Inflammatory macrophage (primary cell): ENCODE measurements at places on chromosomes 3 and 15.
A peak's percentile ranks its signal among the peaks of the same experiment; 100 is the strongest.

DNA sequence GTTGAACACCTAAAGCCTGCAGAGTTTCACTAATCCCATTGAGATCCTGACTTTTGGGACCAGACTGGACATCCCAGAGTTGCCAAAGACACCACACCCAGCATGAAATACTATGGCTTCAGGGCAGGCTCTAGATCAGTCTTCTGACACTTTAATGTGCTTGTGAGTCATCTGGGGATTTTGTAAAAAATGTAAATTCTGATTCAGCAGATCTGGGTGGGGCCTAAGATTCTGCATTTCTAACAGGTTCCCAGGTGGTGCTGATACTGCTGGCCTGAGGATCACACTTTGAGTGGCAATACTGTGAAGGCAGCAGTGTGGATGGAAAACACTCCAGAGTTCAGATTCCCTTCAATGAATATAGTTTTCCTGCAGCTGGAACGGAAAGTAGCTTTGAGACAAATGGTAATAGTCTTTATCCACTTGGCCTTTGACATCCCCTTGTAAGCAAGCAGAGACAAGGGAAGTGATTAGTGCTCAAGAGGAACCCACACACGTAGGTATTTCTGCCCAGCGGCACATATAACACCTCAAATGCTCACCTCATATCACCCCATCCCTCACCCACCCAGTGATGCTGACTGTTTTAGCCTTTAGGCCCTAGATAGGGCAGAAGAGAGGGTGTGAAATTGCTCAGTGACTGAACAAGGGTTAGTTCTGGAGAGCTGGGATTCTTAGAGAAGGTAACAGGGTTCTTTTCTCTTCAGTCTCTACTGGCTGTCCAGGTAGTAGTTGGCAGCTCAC, 51.5 kb upstream of the GSK3B start:
- DNase-seq: peak; percentile 16

DNA sequence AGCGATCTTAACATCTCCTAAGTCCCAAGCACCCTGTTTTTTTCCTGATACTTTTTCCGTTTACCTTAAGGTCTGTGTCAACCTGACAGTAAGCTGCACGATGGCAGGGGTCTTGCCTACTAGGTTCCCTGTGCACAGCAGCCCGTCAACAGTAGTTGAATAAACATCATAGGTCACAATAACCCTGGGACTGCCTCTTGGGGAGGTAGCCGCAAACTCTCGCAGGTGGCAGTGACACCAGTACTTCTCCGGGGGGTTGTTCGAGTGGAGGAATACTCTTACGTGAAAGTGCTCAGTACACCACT, 365 bp upstream of the PDCD6IP start:
- no peak for DNase-seq

DNA sequence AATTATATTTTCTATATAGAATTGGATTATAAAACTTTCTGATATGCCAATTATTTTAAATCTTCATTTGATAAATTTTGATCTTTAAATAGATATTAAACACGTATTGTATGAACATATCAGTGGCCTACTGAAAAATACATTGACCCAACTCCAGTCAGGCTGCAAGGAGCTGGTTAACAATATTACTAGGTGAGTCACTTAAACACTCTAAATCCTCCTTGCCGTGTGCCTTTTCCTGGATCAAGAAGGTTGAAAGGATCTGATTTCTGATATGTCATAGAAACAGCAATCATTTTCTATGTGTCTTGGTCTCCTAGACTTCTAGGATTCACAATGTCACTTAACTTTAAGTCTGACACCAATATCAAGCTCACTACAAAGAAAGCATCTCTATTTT, 123.2 kb downstream of the TP63 start:
- DNase-seq: no peak

DNA sequence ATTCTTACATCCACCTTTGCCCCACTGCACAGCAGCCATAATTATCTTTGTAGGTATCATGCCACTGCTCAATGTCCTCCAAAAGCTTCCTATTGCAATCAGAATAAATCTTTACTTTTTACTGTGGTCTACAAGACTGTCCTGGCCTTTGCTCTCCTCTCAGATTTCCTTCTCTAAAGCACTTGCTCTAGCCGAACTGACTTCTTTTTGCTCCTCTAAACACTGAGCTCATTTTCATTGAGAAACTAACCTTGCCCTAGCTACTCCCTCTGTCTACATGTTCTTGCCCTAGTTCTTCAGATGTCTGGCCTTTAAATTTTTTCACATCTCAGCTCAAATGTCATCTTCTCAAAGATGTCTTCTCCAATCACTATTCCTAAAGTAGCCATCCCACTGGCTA, 342.8 kb downstream of the TBC1D5 start:
- DNase-seq: no peak

DNA sequence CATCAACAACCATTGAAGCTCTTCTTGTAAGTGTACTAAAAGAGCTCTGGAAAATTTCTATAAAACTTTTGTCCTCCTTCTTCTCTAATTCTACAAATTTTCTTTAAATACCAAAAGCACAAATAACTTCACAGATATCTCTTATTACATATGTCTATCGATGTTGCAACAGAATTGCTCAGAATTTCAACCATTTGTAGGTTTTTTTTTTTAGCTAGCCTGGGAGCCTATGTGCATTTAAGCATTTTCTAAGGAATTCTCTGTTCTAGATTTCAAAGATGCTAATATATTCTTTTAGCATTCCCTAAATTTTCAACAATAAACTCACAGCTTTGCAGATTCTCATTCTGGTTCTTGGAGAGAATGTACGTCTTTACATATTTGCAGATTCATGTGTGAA, 774.3 kb upstream of the NR2F2 start:
- no peak for DNase-seq

DNA sequence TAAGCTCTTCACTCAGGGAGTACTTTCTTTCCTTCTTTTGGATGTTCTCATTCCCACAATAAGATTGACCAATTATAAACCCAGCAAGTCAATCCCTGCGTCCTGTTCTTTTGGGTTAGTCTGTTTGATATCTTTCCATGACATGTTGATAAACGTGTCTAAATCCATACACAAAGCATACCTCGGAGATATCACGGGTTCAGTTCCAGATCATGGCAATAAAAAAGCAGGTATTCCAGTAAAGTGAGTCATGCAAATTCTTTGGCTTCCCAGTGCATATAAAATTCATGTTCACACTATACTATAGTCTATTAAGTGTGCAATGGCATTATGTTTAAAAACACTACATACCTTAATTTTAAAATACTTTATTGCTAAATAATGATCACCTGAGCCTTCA, 667.7 kb downstream of the MAGI1 start:
- no peak for DNase-seq

GRCh38 chr15:67781061-67781460, 44.2 kb upstream of the SKOR1 start:
- no peak for DNase-seq

DNA sequence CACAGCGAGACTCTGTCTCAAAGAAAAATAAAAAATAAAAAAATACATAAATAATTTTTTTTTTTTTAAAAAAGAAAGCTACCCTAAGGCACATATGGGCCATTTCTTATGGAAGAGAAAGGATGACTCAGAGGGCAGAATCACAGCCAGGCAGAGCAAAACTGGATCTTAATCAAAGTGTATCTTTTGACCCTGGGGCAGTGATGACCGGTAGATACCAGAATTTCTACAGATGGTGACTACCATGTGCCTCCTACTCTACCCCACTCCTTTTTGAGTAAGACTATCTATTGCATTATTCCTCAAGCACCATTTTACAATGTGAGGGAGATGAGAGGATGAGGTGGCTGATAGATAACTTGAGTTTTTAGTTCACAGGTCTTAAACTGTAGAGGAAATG, 26.0 kb downstream of the TARS3 start:
- no peak for DNase-seq

GRCh38 chr15:89912674-89913396, at the start of gene ARPIN:
Gene ARPIN, minus strand, starts transcription at chr15:89912952. Its CDS starts 117 bp downstream, at chr15:89912835.
- DNase-seq: no peak

DNA sequence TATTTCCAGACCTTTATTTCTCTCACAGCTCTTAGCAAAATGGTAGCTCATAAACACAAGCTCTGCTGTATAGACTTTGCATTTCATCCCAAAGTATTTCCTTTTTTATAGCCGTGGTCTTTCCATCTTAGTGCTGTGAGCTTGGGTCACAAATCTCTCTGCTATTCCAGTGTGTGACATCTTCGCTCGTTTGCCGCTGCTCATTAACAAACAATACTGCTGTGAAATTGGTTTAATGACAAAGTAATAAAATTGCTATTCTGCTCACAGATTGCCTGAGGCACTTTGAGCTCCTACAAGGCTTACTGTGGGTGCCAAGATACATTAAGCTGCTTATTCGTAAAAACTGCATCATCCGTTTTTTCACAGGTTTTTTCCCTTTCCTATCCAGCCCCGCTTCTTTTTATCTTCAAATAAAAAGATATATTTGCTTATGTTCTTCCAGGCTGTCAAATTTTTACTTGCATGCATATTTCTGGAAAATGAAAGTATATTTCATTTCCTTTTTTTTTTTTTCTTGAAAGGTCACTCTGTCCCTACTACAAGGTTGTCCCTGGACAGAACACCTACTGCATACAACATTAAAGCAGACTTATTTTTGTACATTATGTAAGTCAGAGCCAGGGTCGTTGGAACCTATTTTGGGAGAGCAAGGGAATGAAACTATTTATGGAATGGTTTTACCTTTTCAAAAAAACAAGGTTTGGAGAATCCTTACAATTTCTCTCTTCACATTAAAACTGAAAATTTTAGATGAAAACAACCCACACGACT, 174.5 kb downstream of the MEIS2 start:
- no peak for DNase-seq

- no peak for DNase-seq
Observed at GRCh38 chr3:151434151-151434890, 26.5 kb downstream of the IGSF10 start.

GRCh38 chr3:134078169-134078831, 48.6 kb upstream of the SLCO2A1 start:
- no peak for DNase-seq

DNA sequence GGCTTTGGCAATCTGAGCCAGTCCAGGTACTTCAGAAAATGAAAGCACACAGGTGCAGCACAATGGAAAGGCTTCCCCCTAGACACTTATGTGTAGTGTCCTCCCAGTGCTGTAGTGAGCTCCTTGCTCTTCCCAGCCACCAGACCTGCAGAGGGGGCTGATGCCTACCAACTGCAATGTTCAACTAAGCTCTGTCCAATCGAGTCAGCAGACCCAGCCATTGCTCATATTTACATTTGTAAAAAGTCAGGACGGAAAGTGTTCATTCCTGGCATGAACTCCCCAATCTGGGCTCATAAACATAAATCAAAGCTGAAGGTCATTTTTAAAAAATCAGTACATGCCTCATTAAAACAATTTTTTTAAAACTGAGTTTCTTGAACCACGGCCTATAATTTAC, 73.0 kb downstream of the FOXP1 start:
- DNase-seq: no peak

DNA sequence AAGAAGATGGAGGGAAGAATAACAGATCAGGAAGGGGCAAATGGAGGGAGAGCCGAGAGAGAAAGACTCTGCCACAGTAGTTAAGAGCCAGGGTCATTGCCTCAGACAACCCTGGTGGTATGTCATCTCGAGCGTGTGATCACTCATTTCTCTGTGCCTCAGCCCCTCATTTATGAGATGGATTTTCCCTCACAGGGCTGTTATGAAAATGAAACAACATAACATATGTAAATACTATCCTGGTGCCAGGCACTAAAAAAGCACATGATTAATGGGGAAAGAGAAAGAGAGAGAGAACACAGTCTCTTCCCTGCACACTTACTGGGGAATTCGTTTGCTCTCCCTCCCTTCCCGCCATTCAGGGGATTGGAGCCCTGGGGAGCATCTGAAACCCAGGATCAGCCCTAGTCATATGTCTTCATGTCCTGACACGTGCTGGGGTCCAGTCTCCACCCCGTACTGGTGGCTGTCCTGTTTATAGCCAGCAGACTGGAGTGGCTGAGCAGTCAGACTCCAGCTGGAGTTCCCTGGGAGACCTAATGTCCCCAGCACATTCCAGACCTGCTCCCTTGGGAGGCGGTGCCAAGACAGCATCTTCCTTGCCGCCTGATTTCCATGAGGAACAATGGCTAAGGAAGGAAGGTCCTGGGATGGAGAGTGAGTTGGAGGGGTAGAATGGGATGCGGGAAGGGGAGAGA, 14.7 kb upstream of the AMOTL2 start:
- no peak for DNase-seq

GRCh38 chr3:27031476-27031875, 337.7 kb downstream of the NEK10 start:
- no peak for DNase-seq

- DNase-seq: no peak
Observed at GRCh38 chr3:161991901-161992540, 495.4 kb downstream of the OTOL1 start.

DNA sequence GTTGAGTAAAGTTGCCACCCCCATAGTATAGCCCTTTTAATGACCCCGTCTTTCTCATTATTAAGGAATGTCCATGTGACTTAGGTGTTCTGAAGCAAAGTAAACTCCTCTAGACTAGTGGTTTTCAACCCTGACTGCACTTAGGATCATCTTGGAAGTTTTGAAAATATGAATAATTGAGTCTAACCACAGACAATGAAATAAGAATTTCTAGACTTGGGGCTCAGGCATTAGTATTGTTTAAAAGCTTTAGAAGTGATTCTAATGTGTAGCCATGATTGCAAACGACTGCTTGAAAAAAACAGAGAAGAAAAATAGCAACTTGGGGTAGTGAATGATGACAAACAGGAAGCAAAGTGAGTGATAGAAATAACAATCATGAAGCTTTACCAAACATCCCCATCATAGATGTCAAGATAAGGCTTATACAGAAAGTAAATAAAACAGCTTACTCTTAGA, 35.0 kb downstream of the ALCAM start:
- no peak for DNase-seq

GRCh38 chr3:119700920-119701734, 1.7 kb upstream of the CFAP91 start:
- DNase-seq: no peak

DNA sequence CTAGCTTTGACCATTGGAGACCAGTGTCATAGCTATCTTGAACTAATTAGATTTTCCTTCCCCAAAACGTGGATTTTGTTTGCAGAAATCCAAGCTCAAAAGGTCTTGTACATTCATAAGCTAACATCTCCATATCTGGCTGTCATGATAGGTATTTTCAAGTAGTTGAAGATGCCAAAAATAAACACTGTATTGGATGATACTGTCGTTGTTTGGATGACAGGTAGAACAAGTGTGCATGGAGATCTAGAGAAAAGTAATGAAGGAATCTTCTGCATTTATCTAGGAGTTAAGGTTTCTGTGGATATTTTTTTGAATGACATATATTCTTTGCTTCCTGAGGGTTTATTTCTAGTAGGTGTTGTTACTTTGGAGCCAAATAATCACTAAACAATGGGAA, 1696.1 kb downstream of the SI start:
- DNase-seq: no peak

GRCh38 chr3:148329481-148330235, 368.0 kb upstream of the AGTR1 start:
- DNase-seq: no peak

DNA sequence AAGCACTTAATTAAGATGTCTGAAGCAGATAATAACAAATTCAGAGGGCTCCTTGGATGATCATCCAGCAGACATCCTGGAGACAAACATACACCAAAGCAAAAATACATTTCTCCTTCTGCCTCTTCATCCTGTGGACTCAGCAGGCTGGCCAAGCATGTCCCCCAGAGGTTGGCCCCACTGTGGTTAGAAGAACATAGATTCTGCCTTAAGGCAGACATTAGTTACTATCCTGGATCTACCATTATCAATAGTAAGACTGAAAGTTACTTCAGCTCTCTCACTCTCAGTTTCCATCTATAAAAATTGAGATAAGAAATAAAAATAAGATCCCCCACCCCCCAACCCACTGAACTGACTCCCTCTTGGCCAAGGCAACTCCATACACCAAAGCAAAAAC, 28.6 kb upstream of the TGFBR2 start:
- no peak for DNase-seq
